ENCODE measurements at places on chromosomes 3 and 15.

- DNase-seq = no peak
Observed at GRCh38 chr3:67292356-67293121, 294.4 kb downstream of the KBTBD8 start.

DNA sequence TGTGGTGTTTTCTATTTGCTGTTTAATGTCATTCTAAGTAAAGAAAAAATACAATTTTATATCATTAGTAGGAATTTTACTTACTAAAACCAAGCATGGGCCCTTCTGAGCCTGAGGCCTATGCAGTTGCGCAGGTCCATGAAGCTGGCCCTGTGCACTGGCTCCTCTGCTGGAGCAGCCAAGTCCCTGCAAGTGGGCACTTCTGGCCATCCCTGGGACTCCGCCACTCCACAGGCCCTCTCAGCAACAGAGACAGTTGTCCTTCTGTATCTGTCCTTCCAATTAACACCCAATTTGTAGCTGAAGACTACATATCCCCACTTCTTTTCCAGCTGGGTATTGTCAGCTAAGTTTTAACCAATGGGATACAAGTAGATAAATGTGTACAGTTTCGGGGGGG lies 49.9 kb upstream of the RYK start:
- DNase-seq = no peak

GRCh38 chr15:57943171-57943570 lies 122.3 kb downstream of the ALDH1A2 start:
- no peak for DNase-seq

GRCh38 chr3:31226346-31226745 lies 306.4 kb upstream of the STT3B start:
- no peak for DNase-seq

- no peak for DNase-seq
Observed at GRCh38 chr3:107523289-107523538, 452 bp downstream of the BBX start.

- no peak for DNase-seq
Observed at GRCh38 chr3:153043729-153044328, 118.2 kb upstream of the RAP2B start.

- no peak for DNase-seq
Observed at GRCh38 chr3:80445641-80446040, 677.8 kb upstream of the ROBO1 start.

DNA sequence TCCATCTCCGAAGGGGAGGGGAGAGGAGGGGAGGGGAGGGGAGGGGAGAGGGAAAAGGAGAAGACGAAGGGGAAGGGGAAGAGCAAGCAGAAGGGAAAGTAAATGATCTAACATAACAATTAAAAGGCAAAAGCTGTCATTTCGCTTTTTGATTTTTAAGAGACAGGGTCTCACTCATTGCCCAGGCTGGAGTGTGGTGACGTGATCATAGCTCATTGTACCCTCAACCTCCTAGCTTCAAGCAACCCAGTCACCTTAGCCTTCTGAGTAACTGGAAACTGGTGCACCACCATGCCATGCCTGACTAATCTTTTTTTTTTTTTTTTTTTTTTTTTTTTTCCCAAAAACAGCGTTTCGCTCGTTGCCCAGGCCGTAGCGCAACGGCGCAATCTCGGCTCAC lies 22.6 kb downstream of the ADAM10 start:
- no peak for DNase-seq

- DNase-seq = no peak
Observed at GRCh38 chr3:47128137-47128536, 35.8 kb downstream of the SETD2 start.

DNA sequence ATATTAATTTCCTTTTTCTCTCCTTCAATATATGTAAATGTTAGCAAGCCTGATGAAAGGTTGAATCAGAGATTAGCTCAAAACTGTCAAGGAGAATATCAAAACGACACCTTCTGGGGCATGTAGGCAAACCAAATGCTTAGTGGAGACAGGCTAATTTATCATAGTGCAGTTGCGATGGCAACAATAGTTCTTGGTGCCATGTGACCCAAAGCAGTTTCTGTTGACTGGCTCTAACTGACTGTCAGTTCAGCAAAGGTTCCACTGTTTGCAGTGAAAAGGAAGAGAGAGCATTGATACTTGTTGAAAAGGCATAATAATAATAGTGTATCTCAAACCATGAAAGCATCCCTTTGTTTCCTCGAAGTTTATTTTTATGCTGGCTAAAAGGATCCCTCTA lies 513.9 kb downstream of the NLGN1 start:
- no peak for DNase-seq

Data from NCI-H526 treated with DMSO at 0.1 percent for 48 hours (cell line).